Dermis microvascular lymphatic vessel endothelial cell (primary cell): ENCODE measurements at places on chromosomes 1 and 21. TPM values are rescaled to one million over a fixed set of nuclear protein-coding genes. Genes with fewer than 3 reads are reported as not detected.

DNA sequence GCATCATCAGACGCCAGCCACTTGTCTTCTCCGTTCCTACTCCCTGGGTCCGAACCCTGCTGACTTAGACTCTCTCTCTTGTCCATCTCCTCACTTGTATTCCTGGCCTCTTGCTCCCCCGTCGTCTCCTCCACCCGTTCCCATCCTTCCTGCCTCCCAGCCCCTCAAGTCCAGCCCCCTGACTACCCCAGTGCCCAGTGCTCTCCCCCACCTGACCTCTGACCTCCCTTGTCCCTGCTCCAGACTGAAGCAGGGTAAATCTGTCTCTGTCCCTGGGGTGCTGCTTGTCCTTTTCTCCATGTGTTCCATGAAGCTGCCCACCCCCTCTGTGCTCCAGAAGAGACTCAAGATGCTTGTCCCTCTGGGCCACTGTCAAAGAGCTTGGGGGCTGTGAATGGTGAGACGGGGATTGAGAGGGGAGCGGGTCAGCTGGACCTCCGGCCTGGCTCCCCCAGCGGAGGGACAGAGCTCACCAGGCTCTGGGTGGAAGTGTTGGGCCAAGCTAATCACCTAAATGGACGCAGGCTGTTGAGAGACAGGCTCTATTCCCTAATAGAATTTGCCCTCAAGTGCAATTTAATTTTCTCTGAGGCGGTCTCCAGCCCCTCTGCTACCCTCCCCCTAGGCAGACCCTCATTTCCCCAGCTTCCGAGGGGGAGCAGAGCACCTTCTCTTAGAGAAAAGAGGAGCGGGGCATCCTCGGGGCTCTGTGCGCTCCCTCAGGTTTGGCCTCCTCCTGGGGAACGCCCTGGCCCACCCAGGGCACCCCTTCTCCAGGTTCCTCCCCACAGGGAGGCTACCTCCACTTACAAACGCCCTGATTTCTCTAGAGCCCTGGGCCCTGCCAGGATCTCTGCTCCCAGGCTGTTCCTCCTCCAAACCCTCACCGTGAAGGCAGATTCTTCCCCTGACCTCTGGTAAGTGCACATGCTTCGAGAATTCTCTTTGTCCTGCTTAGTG lies 11.0 kb upstream of the LHX4 start:
- no peak for DNase-seq

DNA sequence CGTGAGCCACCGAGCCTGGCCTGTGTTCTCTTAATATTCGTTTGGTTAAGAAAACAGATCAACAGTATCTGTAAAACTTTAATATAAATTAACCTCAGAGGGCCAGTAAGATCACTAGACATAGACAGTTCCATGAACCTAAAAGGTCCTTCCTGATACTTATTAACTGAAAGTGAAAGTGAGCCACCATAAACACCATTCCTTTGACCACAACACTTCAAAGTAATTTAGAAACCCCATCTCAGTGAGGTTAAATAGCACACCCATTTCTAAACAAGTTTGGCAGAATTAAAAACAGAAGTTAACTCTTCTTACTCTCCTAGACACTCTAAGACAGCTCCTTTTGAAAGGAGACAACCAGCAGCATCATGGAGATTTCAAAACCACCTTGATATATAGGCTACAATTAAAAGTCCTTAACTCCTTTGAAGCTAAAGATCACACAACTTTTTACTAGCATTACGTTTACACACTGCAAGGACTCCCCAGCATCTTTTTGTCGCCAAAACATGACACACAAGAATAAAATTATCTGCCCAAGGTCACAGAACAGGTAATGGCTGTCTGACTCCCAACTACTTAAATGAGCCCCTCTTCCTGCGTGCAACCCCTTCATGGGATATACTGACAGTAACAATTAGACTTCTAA lies 2.2 kb downstream of the RNF19B start:
- no peak for DNase-seq

GRCh38 chr1:246577720-246578106 lies 11.5 kb downstream of the CNST start:
- DNase-seq = no peak

GRCh38 chr1:44721485-44722361 lies 9.2 kb downstream of the RNU5D-1 start:
- DNase-seq = peak; percentile 13

- no peak for DNase-seq
These were observed 14.7 kb downstream of the JUN start for GRCh38 chr1:58768971-58769808.

DNA sequence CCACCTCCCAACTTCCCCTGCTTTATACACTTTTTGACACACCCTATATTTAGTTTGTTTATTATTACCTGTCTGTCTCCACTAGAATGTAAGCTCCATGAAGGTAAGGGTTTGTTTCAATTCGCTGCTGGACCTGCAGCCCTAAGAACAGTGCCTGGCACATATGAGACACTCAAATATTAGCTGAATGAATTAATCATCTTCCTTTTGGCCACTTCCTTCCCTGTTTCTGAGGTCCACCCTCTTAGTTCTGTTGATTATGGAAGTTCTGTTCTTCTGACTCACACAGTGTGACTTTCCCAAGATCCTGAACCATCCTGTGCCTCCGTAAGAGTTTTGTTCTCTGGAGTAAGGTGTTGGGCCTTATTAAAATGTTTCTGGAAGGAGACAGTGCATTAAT lies 40.4 kb upstream of the GJA5 start:
- DNase-seq = no peak

DNA sequence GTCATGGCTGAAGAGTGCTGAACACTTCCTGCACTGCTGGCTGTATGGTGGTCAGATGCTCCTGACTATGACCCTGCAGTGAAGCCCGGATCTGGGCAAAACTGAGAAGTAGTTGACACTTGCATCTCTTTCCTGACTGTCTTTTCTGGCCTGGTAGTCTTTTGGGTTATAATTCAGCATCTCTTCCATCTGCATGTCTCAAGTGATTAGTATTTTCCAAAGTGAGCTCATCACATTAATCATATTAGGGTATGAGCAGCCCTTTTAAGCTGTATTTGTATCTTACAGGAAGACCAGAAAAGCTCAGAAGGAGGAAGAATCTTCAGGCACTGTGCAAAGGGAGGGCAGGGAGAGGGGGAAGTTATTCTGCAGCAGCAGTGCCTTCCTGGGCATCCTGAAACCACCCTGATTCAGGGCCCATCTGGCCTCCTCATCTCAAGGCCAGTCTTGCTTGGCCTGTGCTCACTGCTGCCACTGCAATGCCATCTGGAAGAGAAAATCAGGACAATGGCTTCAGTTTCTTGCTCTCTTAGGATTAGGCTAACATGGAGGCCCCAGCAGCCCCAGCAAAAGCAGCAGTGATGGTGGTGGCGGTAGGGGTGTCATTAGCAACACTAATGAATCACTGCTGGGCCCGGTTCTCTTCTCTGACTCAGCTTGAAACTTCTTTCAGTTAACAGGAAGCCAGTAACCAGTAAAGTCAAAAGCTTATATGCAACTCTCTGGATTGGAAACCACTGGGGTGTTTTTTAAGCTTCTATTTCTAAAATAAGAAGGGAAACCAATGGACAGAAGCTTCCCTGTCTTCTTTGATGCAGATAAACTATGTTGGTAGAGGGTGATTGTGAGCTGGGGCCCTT lies 63.3 kb upstream of the WDR26 start:
- peak; percentile 91 for DNase-seq

GRCh38 chr1:33818071-33818470 lies 45.8 kb upstream of the HMGB4 start:
- no peak for DNase-seq

DNA sequence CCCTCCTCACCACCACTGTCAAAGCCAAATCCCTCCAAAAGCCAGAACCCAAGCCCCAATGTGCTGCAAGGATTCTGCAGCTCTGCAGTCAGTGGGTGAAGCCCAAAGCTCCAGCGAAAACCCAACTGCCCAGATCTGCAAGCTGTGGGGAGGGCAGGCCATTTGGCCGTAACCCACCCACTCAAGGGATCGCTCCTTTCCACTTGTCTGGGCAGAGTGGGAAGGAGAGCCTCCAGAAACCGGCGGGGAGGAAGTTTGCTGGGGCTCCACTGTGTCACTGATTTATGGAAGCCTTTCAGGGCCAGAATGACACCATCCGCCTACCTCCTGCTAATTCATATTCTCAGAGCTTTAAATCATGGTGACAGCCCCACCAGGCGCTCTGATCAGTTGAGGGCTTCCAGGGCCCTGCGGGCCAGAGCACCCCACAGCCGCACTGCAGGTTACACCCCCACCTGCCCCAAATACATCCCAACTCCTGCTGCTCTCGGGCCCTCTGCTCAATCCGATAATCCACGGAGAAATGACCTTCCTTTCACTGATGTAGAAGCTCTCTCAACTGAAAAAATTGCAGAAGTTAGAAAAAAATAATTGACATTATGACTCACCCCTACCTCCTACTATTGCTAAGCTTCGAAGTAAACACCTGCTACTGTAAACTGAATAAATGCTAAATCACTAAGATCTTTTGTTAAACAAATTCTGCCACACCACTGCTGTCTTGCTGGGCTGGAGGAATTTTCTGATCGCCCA lies 40.6 kb upstream of the RAB4A start:
- DNase-seq = no peak

GRCh38 chr1:4481451-4481850 lies 173.0 kb upstream of the AJAP1 start:
- DNase-seq = no peak

- no peak for DNase-seq
These were observed 1.3 kb upstream of the LAPTM5 start for GRCh38 chr1:30758785-30759380.

- DNase-seq = no peak
These were observed 12.9 kb upstream of the ETV3 start for GRCh38 chr1:157151073-157151472.

DNA sequence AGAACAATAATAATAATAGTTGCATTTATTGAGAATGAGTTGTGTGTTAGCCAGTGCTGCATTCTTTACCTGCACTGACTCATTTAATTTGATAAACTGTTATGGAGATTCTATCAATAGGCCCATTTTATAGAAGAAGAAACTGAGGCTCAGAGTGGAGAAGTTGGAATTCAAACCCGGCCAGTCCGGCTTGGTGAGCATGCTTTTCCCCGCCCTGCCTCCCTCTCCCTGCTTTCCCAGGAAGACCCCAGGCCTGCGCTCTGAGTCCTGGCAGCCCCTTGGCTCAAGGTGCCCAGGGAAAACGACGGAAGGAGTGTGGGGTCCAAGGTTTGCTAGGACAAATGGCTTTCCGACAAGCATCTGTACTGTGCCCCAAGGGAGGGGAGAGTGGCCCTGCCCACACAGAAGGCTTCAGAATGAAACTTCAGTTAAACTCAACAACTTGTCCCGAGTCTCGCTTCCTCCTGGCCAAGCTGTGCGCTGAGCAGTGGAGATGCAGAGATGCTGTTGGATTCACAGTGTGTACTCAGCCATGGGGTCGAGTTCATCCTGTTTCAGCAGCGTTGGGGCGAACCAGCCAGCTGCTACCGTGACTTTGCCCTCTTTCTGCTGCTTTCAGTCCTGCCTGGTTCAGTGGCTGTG lies 23.3 kb upstream of the PADI6 start:
- DNase-seq = no peak

GRCh38 chr1:115332813-115333608 lies 5.0 kb downstream of the NGF start:
- no peak for DNase-seq

GRCh38 chr1:41632781-41633575 lies 148.5 kb upstream of the EDN2 start:
- DNase-seq = no peak

DNA sequence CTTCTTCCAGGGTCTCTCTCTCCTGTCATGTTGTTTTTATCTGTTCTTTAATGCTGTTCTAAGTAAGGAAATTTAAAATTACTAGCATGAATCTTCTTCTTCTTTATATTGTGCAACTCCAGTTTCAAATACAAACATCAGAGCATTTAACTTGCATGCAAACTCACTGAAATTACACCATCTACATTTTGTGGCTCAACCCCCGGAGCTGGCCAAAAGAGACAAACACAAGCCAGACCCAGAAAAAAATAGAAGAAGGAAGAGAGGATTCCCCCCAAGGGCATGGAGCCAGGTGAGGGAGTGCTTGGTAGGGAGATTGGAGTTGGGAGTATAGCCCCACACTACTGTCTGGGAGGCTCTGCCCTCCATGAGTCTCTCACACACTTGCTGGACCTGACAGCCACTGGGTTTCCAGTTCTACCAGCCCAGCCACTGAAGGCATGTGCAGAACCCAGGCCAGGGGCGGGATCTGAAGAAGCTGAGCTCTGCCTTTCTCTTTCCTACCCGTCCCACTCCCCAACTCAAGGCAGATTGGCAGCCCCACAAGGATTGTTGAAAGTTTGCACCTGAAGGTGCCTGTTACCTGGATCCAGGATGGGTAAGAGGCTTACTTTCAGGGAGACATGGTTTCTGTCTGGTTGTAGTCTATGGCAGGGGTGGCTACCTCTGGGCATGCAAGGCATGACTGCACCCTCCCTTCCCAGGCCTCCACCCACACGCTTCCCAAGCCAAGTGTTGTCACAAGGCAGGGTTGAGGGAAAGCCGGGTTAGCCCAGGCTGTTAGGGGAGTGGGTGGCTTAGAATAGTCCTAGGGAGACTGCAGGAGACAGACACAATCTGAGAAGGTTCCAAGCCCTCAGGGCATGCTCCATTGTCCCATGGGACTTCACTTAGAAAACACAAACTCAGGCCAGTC lies 297.2 kb downstream of the TGFB2 start:
- DNase-seq = no peak

GRCh38 chr1:166202546-166202945 lies 35.7 kb upstream of the FAM78B start:
- no peak for DNase-seq

DNA sequence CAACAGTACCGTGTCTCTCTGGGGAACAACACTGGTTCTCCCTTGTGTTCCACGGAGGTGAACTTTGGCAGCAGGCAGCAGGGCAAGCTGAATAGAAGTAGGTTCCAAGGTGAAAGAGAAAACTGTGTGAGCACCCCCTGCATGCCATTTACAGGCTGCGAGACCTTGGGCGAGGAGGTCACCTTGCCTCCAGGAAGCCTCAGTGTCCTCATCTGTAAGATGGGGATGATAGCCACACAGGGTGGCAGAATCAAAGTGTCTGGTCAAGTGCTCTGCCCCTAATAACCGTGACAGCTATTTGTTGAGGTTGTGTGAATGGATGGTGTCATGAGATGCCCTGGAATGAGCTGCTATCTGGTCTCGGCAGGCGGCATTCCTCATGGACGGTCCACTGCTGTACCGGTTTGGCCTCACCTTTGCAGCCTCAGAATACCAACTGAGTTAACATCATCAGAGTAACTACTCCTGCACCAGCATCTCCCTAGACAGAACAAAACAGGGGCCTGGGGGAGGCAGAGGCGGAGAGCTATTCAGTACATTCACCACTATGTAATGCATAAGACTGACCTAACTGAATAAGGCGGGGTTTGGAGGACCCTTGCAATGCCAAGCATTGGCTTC lies 7.4 kb upstream of the KLHDC7A start:
- DNase-seq = no peak

GRCh38 chr1:50427818-50428779 lies 4.9 kb upstream of the DMRTA2 start:
- DNase-seq = no peak

The ITLN2 gene
- total RNA-seq = not detected in 2 replicates

The HSD3B2 gene
- not detected in 2 replicates for total RNA-seq

The HEYL gene
- total RNA-seq = 0.13 TPM in 1 of 2 replicates, not detected in the other

The TMEM51 gene
- 6.7 and 13.4 TPM in 2 replicates for total RNA-seq

The GBP4 gene
- total RNA-seq = 2.3 and 7.6 TPM in 2 replicates

The AVPR1B gene
- total RNA-seq = not detected in 2 replicates

The KDF1 gene
- not detected in 2 replicates for total RNA-seq

The LCE3D gene
- total RNA-seq = not detected in 2 replicates
